ENCODE measurements at places on chromosomes 7 and 10. TPM values are rescaled to one million over a fixed set of nuclear protein-coding genes. Genes with fewer than 3 reads are reported as not detected.

GRCh38 chr7:87926581-87927461 lies 7.2 kb upstream of the ADAM22 start:
- DNase-seq, result no peak

DNA sequence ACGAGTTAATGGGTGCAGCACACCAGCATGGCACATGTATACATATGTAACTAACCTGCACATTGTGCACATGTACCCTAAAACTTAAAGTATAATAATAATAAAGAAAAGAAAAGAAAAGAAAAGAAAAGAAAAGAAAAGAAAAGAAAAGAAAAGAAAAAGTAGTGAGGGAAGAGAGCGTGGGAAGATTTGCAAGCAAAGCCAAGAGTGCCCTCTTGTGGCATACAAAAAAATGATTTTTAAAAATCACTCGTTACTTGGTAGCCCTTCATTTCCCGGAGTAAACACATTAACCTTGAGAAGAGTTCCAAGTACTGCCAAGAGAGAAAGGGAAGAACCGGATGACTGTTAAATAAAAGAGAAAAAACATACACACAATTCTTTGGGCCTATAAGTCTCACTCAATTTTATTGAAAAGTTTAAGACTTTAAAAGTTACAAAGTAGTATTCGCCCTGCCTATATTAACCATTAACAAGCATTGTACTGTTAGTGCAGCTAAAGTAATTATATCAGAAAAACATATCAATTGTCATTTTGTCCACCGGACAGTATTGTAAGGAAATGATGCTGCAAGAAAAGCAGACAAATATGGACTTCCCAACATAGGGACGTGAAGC lies 6.2 kb upstream of the CH25H start:
- DNase-seq, result no peak

TAS2R5 gene
- total RNA-seq, result 1.7 TPM

- DNase-seq, result no peak
These were observed 61.5 kb downstream of the WDR37 start for GRCh38 chr10:1117651-1118050.

GRCh38 chr7:4113976-4114375 lies 568.1 kb upstream of the FOXK1 start:
- DNase-seq, result no peak

C7orf57 gene
- total RNA-seq, result not detected
